ENCODE measurements at places on chromosomes 3 and 15. TPM values are rescaled to one million over a fixed set of nuclear protein-coding genes. Genes with fewer than 3 reads are reported as not detected.

Gene CLRN1
- total RNA-seq = not detected

Gene CPNE9
- total RNA-seq = 0.14 TPM

Gene UROC1
- total RNA-seq = not detected

Gene SNX1
- 75.1 TPM for total RNA-seq

Gene TRAT1
- not detected for total RNA-seq

Gene CLDN16
- not detected for total RNA-seq

Measured in sigmoid colon (tissue), 7 donors.